ENCODE measurements at places on chromosomes 12 and 14. TPM values are rescaled to one million over a fixed set of nuclear protein-coding genes. Genes with fewer than 3 reads are reported as not detected.

The FANCM gene
- total RNA-seq = 11.4 TPM

The ANKRD33 gene
- total RNA-seq = not detected

DNA sequence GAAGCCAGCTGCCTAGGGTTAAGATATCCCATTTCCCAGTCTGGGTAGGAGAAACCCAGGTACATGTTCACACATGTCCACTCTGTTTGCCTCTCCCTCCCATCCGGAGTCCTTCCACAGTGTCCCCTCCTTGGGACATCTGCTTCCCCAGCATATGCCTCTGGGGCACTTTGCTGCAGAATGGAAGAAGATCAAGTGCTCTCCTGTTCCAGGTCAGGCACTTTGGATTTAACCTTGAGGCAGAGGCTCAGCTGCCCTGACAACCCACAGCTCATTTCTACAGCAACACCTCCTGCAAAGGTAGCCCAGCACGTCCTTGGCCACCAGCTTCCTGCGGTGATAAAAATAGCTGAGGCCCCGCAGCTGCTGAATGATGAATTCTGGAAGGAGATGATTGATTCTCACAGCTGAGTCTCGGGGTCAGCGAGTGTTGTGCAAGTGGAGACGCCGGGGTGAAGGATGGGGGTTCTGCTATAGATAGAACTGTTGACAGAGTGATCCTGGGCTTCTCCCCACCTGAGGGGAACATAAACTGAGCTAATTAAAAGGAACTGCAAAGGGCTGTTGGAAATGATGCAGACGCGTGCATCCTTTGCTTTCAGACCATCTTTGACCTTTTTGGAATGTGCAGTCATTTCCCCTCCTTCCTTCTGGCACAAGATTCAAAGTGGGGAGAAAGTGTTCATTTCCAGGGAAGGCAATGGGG, 145.0 kb downstream of the SLC38A6 start:
- DNase-seq = no peak

The SLC25A47 gene
- total RNA-seq = not detected

DNA sequence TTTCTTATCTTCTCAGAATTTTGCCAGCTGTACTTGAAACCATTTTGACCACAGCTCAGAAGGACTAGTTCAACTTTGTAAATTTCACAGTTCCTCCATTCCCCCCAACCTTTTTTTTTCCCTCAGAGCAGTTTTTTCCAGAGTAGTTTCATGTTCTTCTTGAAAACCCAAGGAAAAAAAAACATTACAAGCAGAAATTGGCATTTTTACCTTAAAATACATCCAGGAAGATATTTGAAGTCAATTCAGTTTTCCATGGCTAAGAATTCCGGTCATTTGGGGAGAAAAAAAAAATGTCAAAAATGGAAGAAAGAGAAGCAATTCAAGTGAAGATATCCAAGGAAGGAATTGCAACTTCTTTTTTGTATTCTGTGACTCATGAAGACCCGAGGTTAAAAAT, 39.5 kb downstream of the SYNE2 start:
- DNase-seq = no peak

DNA sequence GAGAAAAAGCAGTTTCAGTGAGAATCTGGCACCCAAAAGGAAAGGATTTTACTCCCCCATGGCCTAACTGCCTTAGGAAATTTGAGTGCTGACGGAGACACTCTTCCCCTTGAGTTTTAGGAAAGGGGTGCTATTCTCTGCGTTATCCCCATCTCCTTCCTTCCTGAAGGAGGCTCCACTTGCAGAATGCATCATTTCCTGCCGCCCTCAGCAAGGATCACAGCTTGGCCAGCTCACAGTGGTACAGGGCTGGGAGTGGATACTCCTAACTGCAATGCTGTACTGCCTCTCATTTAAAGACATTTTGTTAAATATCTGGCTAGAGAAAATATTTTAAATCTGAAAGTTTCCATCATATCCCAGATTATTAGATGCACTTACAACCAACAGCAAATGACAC, 33.0 kb downstream of the RDH12 start:
- no peak for DNase-seq

The FGF6 gene
- not detected for total RNA-seq
